Diencephalon (tissue), 1 donor: ENCODE measurements at places on chromosomes 1 and 21. TPM values are rescaled to one million over a fixed set of nuclear protein-coding genes. Genes with fewer than 3 reads are reported as not detected.

Gene HCN3
- 22.8 TPM for total RNA-seq

Gene MYCL
- total RNA-seq = 8.8 TPM

Gene TDRD5
- total RNA-seq = 4.6 TPM

Gene F13B
- total RNA-seq = not detected

Gene MCOLN3
- 0.23 TPM for total RNA-seq

Gene TIE1
- total RNA-seq = 19.6 TPM

Gene FCGR3A
- 11.1 TPM for total RNA-seq

Gene OR10Z1
- total RNA-seq = not detected

Gene OR2T11
- total RNA-seq = not detected

Gene FCRL2
- not detected for total RNA-seq

Gene RGS5
- total RNA-seq = 8.3 TPM

Gene LCE1F
- total RNA-seq = not detected

Gene GBP6
- 0.69 TPM for total RNA-seq

Gene ADAMTS5
- total RNA-seq = 4.6 TPM

Gene CASQ1
- 0.92 TPM for total RNA-seq

Gene ATP6V1G3
- not detected for total RNA-seq

Gene LSS
- total RNA-seq = 44.3 TPM

Gene CRYAA
- total RNA-seq = not detected

Gene ITGB2
- total RNA-seq = 15.0 TPM

Gene PODN
- 1.2 TPM for total RNA-seq

Gene GUCA2B
- not detected for total RNA-seq

Gene CRABP2
- total RNA-seq = 8.8 TPM

Gene CACNA1S
- under 0.01 TPM for total RNA-seq

Gene SLC45A3
- total RNA-seq = 1.2 TPM

Gene CD48
- 0.46 TPM for total RNA-seq

Gene PRDM16
- 3.2 TPM for total RNA-seq
